ENCODE measurements at places on chromosomes 6 and 20. TPM values are rescaled to one million over a fixed set of nuclear protein-coding genes. Genes with fewer than 3 reads are reported as not detected.
A peak's percentile ranks its signal among the peaks of the same experiment; 100 is the strongest.

The BPIFA1 gene
- not detected for total RNA-seq

DNA sequence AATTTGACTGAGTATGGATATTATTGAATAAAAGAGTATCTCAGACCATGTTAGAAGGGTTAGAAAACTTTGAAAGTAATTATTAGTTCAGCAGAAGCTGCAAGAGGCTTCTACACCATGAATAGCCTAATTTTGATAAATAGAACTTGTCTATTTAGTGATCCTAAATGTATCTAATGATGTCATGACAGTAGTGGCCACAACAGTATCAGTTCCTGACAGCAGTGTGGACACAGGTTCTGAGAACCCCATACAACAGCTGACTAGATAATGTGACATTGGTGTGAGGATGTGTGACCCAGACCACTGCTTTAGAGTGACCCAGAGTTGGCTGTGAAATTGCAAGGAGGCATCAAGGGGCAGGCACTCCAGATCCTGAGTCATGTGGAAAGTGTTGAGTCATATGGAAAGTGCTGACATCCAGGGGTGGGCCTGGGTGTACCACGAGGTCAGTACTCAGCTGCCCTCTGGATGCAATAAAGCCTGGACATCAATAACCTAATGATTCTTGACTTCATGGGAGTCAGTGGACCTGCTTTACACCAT, 754.7 kb downstream of the DHX35 start:
- H3K27ac ChIP-seq: no peak overlapping the region
- H3K4me1 ChIP-seq: no peaks in the 10 kb centered on the region
- no peak for DNase-seq
- no peak overlapping the region for H3K4me3 ChIP-seq
- H3K27me3 ChIP-seq: no peaks in the 10 kb centered on the region

DNA sequence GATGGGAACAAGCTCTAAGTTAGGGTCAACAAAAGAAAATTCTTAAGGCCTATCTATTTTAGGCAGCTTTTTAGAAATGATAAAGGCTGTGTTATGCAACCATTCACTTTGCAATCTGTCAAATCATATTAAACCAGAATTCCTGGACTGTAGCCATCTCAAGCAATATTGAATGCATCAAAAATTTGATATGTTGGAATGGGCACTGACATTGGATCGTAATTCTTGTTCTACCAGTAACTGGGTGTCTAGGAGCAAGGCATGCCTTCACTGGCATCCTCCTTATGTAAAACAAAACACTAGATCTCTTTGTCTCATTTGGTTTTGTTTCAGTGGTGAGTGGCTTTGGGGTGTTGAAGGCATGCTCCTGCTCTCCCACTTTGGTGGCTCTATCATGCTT, 145.6 kb downstream of the JARID2 start:
- no peaks in the 10 kb centered on the region for H3K4me1 ChIP-seq
- H3K36me3 ChIP-seq: no peaks in the 10 kb centered on the region
- no peak overlapping the region for H3K4me3 ChIP-seq

The TBXT gene
- total RNA-seq: not detected

DNA sequence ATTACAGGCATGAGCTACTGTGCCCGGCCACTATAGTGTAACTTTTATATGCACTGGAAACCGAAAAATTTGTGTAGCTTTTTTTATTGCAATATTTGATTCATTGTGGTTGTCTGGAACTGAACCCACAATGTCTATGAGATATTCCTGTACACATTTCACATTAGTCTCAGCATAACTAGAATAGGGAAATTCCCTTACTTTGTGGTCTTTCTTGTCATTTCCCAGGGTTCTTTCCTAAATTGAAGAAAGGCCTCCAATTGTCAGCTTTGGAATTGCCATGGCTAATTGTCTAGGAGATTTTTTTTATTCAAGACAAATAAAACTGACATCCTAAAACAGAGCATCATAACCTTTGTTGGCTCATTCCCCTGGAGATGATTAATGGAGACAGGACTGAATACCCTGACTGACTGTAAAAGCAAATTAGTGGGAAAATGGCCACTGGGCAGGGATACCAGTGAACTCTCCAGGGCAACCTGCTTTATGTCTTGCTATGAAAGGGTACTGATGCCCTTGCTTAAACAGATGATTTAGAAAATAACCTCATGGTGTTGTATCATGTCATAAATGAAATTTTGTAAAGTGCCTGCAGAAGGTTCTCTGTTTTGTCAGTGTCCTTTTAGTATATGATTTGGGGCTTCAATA, 576.9 kb downstream of the RFPL4B start:
- no peak for DNase-seq
- no peak overlapping the region for H3K4me3 ChIP-seq
- no peaks in the 10 kb centered on the region for H3K4me1 ChIP-seq
- H3K36me3 ChIP-seq: no peaks in the 10 kb centered on the region
- no peak overlapping the region for H3K27ac ChIP-seq

DNA sequence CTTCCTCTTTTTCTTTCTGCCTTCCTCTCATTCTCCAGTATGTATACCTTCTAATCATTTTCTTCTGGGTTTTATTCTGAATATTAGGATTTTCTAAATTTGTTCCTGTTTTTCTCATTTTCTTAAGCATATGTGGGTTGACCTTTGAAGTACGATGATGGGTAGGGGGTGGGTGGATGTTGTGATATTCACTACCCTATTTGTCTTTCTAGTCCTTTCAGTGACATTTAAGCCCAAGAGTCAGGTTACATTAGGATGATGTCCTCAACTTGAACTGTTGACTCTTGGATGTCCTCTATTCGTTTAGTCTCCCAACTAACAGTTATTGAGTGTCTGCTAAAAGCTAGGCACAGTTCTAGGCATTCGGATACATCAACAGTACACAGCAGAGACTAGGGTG, 7.3 kb downstream of the ABT1 start:
- no peak overlapping the region for H3K4me3 ChIP-seq
- H3K27ac ChIP-seq: no peak overlapping the region
- H3K36me3 ChIP-seq: 0 out of 2 replicates have a peak, but pooled peaks cover 3% of the 10 kb centered on the region
- no peaks in the 10 kb centered on the region for H3K27me3 ChIP-seq
- no peak for DNase-seq
- H3K4me1 ChIP-seq: peaks cover 4% of the 10 kb centered on the region

GRCh38 chr20:2858591-2858990, 14.7 kb upstream of the PTPRA start:
- no peaks in the 10 kb centered on the region for H3K4me1 ChIP-seq
- no peaks in the 10 kb centered on the region for H3K36me3 ChIP-seq
- no peak overlapping the region for H3K4me3 ChIP-seq
- no peak for DNase-seq

The MTFR2 gene
- 12.8 TPM for total RNA-seq

DNA sequence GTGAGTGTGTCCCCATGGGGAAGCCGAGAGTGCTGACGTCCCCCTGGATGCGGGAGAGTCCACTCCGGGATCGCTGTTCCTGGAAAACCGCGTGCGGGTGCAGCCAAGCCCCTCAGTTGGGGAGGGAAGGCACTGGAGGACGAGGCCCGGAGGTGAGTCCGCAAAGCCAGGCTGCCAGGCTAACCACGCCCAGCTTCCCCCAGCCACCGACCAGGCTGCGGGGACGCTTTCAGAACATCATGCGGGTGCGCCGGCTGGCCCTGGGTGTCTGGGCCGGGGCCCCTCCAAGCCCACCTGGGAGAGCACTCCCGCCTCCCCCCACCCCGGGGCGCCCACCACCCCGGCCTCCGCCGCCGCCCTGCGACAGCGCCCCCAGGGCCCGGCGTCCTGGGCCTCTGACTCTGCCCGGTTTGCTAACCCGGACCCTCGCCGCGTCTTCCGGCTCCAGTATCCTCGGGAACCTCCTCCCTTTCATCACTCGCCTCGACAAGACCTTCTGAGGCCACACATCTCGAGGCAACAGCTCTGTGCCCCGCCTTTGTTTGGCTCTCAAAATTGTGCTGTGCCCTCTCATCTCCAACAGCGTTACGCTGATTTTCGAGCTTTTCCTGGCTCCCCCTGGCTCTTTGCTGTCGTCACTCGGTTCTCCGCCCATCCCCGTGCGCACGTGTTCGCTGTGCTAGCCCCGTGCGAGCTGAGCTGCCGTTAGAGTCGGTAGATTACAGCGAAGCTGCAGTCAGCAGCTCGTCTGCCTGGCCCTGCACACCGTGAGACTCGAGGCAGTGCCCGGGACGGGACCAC, 47.1 kb upstream of the ENTPD6 start:
- H3K4me1 ChIP-seq: no peaks in the 10 kb centered on the region
- H3K4me3 ChIP-seq: no peak overlapping the region
- DNase-seq: no peak
- no peaks in the 10 kb centered on the region for H3K27me3 ChIP-seq
- H3K27ac ChIP-seq: no peak overlapping the region

GRCh38 chr20:2652724-2653555, 508 bp downstream of the NOP56 start:
- H3K4me3 ChIP-seq: peak overlapping the region; percentile 99
- H3K36me3 ChIP-seq: peaks cover 34% of the 10 kb centered on the region
- H3K27ac ChIP-seq: peak overlapping the region; percentile 88
- peaks cover 16% of the 10 kb centered on the region for H3K4me1 ChIP-seq
- H3K27me3 ChIP-seq: no peaks in the 10 kb centered on the region

The FILIP1 gene
- 0.26 TPM for total RNA-seq

All from Panc1 (cell line).